Endothelial cell of umbilical vein (primary cell): ENCODE measurements at places on chromosomes 3 and 15. TPM values are rescaled to one million over a fixed set of nuclear protein-coding genes. Genes with fewer than 3 reads are reported as not detected.
A peak's percentile ranks its signal among the peaks of the same experiment; 100 is the strongest.

GRCh38 chr3:101643861-101644613, 32.9 kb downstream of the ZBTB11 start:
- peak; percentile 71 for DNase-seq

The MYRIP gene
- 4.7 and 6.7 TPM in 2 replicates for polyA plus RNA-seq

- DNase-seq: no peak
These were observed 114.8 kb downstream of the OXNAD1 start for GRCh38 chr3:16379838-16380237.

DNA sequence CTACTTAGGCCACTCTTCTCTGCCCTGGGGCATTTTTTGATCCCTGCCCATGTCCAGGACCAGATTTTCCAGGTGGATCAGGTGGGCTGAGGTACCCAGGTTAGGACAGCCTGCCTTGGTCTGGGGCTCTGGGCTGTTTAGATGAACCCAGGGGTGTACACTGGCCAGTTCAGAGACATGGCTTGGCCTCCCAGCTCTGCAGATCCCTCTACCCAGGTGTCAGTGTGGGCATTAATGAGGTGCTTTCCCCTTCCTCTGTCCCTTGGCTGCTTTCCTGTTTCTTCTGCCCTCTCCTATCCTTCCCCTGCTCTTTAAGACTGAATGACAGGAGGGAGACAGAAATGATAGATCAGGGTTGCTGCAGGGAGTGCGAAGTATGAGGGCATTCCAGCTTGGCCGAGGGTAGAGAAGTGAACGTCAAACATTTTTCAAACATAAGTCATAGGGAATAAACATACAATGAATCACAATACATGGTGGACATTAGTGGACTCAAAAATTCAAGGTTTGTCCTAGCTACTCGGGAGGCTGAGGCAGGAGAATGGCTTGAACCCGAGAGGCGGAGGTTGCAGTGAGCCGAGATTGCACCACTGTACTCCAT, 30.5 kb downstream of the RTP1 start:
- DNase-seq: no peak

- DNase-seq: no peak
These were observed 65.4 kb downstream of the ABI3BP start for GRCh38 chr3:100927775-100928174.

- peak; percentile 64 for DNase-seq
These were observed 98.9 kb upstream of the TBC1D5 start for GRCh38 chr3:17841190-17841828.

DNA sequence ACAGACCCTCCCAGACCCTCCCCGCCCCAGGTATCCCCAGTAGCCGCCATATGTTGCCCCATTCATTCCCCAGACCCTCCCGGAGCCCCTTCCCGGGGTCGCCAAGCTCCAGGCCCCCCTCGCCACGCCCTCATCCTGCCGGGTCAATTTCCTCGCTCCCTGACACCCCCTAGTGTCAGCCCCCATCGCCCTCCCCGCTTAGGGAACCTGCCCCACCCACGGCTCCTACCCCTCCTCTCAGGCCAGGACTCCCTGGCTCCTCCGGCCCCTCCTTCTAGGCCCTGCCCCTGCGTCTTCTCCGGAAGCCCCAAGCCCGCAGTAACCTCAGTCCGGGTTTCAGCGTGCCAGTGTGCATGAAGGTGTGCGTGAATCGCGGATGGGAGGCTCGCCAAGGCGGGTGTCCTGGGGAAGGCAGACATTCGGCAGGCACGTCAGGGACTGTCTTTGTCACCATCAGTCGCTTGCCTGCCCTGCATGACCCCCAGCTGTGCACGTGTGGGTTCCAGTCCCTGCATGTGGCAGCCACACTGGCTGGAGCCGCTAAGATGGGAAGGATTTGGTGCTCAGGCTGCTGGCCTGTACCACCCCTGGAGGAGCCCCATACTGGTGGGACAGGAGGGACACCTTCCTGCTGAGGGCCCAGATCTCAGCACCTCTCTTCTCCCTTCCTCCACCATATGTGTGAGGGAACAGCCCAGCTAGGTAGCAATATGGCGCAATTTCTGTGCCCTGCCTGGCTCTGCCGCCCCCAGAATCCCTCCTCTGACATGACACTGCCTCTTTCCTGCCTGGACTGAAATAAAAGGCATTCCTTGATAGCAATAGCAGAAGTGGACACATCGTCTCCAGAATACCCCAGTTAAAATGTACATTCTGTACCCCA, 693 bp downstream of the DISP2 start:
- DNase-seq: no peak

The MUC20 gene
- polyA plus RNA-seq: 0.18 TPM in 1 of 2 replicates, not detected in the other

- no peak for DNase-seq
These were observed 68.0 kb upstream of the ONECUT1 start for GRCh38 chr15:52857937-52858781.
